ENCODE measurements at places on chromosomes 4 and X.

- no peak for DNase-seq
These were observed 137.7 kb downstream of the CRLF2 start for GRCh38 chrX:1074755-1075154.

GRCh38 chr4:168972596-168972995 is 37.5 kb downstream of the CBR4 start:
- no peak for DNase-seq

DNA sequence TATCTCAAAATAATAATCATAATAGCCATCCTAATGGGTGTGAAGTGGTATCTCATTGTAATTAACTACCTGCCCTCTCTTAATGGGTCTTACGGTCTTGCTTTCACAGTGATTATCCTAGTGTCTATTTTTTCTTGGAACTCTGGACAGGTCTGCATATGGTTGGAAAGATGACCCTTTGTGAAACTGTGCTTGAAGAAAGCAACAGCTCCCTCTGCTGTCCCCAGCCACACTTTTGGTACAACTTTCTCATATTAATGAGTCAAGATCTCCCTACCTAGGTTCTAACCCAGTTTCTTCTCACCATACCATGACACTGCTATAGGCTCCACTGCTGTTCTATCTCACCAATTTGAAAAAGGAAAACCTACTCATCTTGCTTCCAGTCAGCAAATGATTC is 2.4 kb downstream of the TFDP3 start:
- no peak for DNase-seq

DNA sequence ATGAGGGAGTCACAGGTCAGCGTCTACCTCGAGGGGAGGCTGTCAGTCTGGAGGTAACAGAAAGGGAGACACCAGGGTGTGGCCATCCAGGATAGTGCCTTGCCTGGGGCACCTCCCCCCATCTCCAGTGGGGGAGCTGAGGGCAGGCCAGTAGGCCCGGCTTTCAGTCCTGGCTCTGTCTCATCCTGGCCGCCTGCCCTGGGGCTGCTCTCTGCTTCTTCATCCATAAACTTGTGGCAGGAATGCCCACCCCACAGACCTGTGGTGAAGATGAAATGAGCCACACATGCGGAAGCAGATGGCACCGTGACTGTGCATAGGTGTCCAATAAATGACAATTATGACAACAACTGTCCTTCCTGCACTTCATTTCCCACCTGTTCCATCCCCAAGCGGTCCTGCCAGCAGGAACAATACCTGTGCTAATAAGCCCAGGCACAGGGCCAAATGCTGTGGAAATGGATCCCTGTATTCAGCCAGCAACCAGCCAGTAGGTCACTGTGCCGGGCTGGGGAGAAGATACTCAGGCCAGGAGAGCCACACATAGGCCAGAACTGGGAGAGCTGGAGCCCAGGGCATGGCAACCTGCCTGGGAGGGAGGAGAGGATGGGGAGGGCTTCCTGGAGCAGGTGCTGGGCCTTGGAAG is 30.2 kb downstream of the TRO start:
- no peak for DNase-seq

DNA sequence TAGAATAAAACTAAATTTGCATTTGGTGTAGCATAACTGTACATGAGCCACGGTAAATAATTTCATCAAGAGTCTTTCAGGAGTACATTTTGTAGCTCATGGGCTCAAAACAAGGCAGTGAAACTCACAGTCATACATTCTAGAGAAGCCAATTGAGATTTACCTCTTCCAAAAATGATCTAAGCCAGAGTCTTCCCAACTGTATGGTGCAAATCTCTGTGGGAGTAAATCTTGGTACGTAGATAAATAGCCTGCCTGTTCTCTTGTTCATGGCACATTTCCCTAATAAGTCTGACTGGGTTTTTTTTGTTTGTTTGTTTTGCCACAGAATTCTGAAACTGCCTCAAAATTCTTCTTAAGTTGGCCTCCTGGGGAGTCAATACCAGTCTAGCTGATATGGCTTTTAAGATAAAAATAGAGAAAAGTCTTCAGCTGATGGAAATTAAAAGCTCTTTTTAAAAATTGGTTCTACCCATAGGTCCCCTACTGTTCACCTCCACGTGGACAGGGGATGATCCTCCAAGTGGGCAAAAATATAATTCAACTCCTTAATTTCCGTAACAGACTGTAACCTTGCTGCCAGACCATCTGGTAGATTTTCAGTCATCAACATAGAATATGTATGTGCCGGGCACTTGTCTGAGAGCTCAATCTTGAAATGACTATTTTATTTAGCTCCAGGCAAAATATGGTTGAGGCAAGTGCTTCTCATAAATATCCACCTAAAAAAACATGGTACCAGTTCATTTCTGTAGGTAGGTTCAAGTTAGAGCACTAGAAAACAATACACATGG is 365.4 kb downstream of the PDHA2 start:
- DNase-seq = no peak

GRCh38 chr4:43296946-43297528 is 404.5 kb downstream of the GRXCR1 start:
- no peak for DNase-seq

- no peak for DNase-seq
These were observed 652.2 kb upstream of the DIPK2B start for GRCh38 chrX:45852884-45853283.

GRCh38 chrX:7746856-7747255 is 96.1 kb upstream of the VCX start:
- DNase-seq = no peak

GRCh38 chr4:27934871-27935270 is 1074.2 kb downstream of the STIM2 start:
- DNase-seq = no peak

- no peak for DNase-seq
These were observed 113.0 kb downstream of the MMRN1 start for GRCh38 chr4:90007494-90008167.

DNA sequence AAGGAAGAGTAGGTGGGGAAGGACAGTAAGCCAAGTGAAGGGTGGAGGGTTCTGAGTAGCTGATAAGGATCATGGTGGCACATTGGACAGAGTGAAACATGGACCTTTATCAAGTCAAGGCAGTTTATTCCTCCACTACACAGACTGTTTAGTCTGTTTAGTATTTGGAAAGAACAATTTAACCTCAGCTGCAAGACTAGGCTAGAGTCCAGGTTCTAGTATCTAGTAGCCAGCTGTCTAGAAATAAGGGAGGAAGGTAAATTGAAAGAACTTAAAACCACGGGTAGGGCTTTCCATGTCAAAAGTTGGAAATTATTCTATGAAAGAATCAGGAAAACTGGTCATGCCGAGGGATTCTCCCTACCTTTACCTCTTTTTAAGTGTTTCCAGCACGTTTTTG is 140.1 kb upstream of the MED14 start:
- no peak for DNase-seq

DNA sequence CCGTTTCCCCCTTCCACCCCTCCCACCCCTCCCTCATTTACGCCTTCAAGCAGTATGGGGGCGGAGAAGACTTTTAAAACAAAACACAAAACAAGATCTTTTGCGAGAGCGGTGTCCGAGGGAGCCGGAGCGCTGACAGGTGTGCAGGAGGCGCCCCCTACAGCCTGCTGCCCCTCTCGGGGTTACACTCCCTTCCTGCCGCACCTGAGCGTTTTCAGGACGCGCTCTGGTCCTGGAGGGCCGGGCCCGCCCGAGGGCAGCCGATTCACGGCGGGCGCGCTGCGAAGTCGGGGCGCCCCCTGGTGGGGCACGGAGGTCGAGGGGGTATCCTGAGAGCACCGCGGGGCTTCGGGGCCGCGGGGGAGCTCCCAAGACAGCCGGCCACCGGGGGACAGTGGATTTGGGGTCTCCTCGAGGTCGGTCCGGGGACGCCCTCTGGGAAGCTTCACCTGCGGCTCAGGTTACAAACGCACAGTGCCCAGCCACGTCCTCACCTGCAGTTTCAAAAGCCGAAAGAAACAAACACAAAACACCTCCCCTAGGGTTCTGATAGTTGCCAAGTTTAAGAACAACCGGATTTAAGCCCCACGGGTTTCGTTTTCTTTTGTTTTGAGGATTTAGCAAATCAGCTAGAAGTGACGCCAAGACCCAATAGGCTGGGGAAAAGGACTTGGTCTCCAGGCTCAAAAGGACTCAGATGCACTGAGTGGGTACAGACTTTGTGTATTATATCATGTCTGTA is 8.0 kb upstream of the NEUROG2 start:
- DNase-seq = no peak

DNA sequence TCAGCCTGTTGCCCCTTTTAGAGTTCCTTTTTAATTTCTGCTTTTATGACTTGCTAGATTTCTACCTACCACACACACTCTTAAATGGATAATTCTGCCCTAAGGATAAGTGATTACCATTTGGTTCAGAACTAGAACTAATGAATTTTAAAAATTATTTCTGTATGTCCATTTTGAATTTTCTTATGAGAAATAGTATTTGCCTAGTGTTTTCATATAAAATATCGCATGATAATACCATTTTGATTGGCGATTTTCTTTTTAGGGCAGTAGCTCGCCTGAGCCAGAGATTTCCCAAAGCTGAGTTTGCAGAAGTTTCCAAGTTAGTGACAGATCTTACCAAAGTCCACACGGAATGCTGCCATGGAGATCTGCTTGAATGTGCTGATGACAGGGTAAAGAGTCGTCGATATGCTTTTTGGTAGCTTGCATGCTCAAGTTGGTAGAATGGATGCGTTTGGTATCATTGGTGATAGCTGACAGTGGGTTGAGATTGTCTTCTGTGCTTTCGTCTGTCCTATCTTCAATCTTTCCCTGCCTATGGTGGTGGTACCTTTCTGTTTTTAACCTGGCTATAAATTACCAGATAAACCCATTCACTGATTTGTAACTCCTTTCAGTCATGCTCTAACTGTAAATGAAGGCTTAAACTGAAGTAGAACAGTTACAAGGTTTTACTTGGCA is 7.8 kb downstream of the ALB start:
- no peak for DNase-seq

- DNase-seq = no peak
These were observed 177.3 kb upstream of the ETNPPL start for GRCh38 chr4:108940149-108940548.

DNA sequence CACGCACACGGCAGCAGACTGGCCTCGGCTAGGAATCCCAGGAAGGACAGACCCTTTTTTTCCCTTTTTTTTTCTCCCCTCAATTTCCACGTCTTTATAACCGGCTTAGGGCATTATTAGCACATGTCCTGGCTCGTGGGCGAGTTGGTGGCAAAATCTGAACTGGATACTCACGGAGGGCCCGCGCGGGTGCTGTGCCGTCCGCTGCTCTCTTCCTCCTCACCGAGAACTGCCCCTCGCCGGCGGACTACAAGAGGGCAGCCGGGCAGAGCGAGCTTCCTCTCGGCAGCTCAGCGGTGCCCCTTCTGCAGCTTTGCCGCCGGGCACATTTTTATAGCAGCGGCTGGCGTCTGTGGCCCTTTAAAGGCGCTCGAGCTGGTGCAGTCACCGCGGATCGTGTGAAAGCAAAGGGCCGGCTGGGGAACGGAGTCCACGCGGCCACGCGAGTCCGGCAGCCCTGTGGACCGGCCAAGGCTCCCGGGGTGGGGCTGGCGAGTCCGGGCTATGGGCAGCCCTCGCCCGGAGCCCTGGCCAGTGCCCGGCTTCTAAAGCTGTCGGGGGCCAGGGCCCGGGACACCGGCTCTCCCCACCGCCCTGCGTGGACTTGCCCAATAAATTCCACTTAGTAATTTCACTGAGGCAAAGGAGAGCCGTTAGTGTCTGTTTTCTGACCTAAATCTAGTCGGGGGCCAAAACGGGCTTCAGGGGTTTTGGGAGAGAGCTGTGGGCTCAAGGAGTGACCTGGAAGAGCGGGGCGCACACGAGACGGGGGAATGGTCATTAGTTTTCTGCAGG is 1.3 kb upstream of the CITED1 start:
- peak; percentile 1 for DNase-seq

DNA sequence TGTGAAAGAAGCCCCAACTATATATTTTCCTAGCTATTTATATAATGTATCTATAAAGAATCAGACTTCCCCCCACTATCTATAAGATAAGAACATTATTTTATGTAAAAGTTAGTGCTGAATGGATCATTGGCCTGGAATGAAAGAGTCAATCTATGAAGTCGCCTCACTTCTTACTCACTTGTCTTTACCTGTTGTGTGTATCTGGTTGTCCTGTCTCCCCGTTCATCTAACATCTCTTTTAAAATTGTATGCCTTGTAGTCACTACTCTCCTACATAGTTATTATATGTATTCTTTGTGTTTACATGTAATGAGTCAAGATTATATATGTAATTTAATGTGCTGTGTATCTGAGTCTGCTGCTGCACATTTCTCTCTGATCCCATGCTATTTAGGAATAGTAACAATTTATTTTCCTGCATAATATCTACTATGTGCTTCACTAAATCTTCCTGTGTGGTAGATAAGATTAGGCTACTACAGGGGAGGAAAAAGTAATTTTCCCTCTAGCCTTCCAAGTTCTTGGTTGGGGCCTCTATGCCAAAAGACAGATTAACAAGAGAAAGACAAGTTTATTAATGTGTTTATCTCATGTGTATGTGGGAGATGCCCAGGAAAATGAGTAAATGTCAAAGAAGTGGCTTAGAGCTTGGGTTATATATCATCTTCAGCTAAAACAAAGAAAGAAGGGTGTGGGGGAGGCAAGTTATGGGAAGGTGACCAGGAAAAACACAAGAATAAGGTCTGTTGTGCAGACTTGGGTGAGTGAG is 77.6 kb upstream of the FRMPD4 start:
- DNase-seq = no peak

DNA sequence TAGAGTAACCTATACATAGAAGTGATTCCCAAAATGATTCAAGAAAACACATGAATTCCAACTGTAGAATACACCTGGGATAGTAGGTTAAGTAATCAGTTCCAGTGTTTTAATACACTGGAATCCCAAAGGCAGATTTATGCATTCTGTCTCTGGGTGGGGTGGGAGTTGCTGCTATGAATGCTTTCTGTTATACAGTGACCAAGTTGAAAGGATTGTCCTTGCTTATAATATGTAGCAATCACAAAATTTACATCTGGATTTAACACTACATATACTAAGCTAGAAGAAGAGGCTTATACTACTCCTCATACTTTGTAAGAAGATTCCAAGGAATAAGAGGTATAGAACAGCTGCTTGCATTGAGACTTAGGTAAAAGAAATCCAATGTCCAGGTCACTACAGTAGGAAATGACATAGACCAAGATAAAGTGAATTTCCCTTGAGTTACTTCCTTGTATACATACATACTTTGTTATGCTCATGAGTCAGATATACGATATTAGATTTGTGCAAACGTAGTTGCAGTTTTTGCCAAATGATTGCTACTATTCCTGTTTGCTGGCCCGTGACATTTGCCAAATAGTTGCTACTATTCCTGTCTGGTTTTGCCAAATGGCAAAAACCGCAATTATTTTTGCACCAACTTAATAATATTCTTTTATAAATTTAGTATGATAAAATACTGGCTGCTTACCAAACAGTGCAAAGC is 210.5 kb upstream of the DIAPH2 start:
- no peak for DNase-seq

- DNase-seq = no peak
These were observed 4.6 kb upstream of the GRID2 start for GRCh38 chr4:92299152-92299551.

GRCh38 chr4:182808673-182809416 is 108.3 kb downstream of the DCTD start:
- DNase-seq = no peak

GRCh38 chr4:96983830-96984229 is 1143.9 kb downstream of the PDHA2 start:
- no peak for DNase-seq

- DNase-seq = peak; percentile 66
These were observed 20.2 kb downstream of the WDR1 start for GRCh38 chr4:10096201-10096977.
